ENCODE measurements at places on chromosomes 11 and 22. TPM values are rescaled to one million over a fixed set of nuclear protein-coding genes. Genes with fewer than 3 reads are reported as not detected.

The NLRX1 gene
- 9.9 TPM for total RNA-seq

The RAC2 gene
- 75.9 TPM for total RNA-seq

The KIRREL3 gene
- 0.03 TPM for total RNA-seq

The OOSP4A gene
- not detected for total RNA-seq

The C22orf42 gene
- total RNA-seq, result not detected

The PHLDB1 gene
- total RNA-seq, result 59.2 TPM
